ENCODE measurements at places on chromosomes 2 and 18.

GRCh38 chr2:144629935-144630334 lies 110.0 kb upstream of the ZEB2 start:
- DNase-seq, result no peak

GRCh38 chr2:96109931-96110511 lies 6.3 kb downstream of the ADRA2B start:
- DNase-seq, result no peak

DNA sequence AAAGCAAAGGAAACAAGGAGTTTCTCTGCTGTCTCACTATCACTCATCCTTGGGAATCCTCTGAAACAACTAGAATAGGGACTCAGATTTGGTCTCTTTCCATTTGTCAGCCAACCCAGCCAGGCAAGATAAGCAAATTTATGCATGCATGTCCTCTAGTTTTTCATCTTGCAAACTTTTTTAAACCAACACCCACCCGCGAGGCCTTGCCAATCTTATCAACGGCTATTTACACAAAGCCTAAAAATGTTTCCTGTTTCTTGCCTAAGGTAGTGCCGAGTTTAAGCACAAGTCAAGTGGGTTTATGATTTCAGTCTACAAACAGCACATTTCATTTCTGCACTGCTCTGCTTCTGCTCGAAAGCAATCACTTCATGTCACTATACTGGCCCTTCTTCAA lies 240.9 kb downstream of the STK39 start:
- no peak for DNase-seq

- DNase-seq, result no peak
These were observed 238.4 kb downstream of the PID1 start for GRCh38 chr2:229032608-229033234.

- no peak for DNase-seq
These were observed 742 bp downstream of the PXDN start for GRCh38 chr2:1743396-1744150.
